ENCODE measurements at places on chromosomes 13 and 19. TPM values are rescaled to one million over a fixed set of nuclear protein-coding genes. Genes with fewer than 3 reads are reported as not detected.

GRCh38 chr19:38387550-38388348 is at the start of gene GGN:
GGN (minus strand) TSS chr19:38388034; CDS start chr19:38387261, 773 bp downstream.
- DNase-seq, result peak; percentile 87

GRCh38 chr19:47040869-47041268 is 7.6 kb downstream of the TMEM160 start:
- DNase-seq, result no peak

The LRRC63 gene
- total RNA-seq, result not detected

- no peak for DNase-seq
Observed at GRCh38 chr13:20160306-20161274, at the start of gene GJA3. GJA3 (minus strand) TSS chr13:20161052; CDS start chr13:20143288, 17,764 bp downstream.

GRCh38 chr19:30520735-30521479 is 148.7 kb downstream of the ZNF536 start:
- DNase-seq, result no peak

GRCh38 chr13:38369058-38369457 is 19.4 kb downstream of the UFM1 start:
- no peak for DNase-seq

GRCh38 chr19:4596033-4596904 is 36.8 kb upstream of the SEMA6B start:
- DNase-seq, result no peak

All from sigmoid colon (tissue), 7 donors.